Spleen (tissue), 13 donors: ENCODE measurements at places on chromosomes 2 and 18. TPM values are rescaled to one million over a fixed set of nuclear protein-coding genes. Genes with fewer than 3 reads are reported as not detected.
A peak's percentile ranks its signal among the peaks of the same experiment; 100 is the strongest.

DNA sequence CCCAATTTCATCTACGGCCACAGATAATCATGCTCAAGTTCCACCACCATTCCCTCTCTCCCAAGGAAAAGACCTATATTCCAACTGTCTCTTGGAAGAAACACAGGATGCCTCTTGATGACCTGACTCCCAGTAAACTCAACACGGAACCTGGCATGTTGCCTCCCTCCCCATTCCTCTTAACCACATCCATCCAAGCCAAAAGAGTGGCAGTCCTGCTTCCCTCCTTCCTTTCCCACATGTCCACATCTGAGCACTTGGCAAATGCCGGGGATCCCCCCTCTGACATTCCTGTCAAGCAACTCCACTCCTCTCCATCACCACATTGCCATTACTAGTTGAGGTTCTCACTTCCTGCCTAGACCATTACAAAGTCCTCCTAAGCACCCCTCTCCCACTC lies 49.4 kb downstream of the PID1 start:
- no peak overlapping the region for H3K4me3 ChIP-seq
- no peaks in the 10 kb centered on the region for H3K4me1 ChIP-seq

DNA sequence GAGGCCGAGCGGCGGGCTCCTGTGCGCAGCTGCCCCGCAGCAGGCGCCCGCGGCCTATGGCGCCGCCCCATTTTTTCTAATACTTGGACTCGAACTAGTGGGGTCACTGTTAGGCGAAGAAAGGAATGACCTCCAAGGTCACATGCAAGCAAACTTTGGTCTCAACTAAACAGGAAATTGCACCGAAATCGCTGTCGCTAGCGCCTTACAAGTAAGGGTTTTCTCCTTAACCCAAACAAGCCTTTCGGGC lies 339 bp downstream of the ACAA2 start:
- peak; percentile 85 for DNase-seq
- peak overlapping the region; percentile 99 for H3K27ac ChIP-seq
- peaks cover 6% of the 10 kb centered on the region for H3K36me3 ChIP-seq
- peak overlapping the region; percentile 73 for H3K4me3 ChIP-seq
- no peaks in the 10 kb centered on the region for H3K27me3 ChIP-seq
- H3K4me1 ChIP-seq = peaks cover 14% of the 10 kb centered on the region

Gene AQP4
- 1.8 TPM for total RNA-seq

GRCh38 chr2:156300337-156300736 lies 32.2 kb downstream of the NR4A2 start:
- no peaks in the 10 kb centered on the region for H3K36me3 ChIP-seq
- H3K27ac ChIP-seq = no peak overlapping the region
- no peak for DNase-seq
- no peaks in the 10 kb centered on the region for H3K4me1 ChIP-seq

Gene ARHGAP25
- 150 TPM for total RNA-seq

DNA sequence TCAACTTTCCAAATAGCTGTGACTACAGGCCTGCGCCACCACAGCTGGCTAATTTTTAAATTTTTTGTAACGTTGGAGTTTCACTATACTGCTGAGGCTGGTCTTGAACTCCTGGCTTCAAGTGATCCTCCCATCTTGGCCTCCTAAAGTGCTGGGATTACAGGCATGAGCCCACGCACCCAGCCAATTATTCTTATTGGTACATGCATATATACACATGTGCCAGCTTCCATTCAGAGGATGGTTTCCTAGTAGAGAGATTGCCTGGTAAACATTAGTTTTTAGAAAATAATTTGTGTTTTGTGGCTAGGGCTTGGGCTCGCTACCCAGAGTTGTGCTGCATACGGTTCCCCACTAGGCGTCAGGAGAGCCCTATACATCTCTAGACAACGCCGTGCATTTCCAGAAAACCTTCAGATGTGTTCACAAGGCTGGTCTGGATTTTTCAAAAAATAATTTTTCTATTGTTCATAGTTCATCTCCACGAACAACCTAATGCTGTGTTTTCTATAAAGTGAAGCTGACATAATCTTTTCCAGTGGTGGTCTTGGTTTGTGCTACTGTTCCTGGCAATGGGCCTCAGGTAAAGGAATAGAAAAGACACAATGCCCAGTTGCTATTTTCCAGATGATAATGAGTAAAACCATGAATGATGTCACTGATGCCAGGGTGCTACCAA lies 14.6 kb upstream of the AFG3L2 start:
- no peaks in the 10 kb centered on the region for H3K4me1 ChIP-seq
- no peak overlapping the region for H3K4me3 ChIP-seq
- no peaks in the 10 kb centered on the region for H3K36me3 ChIP-seq
- H3K27ac ChIP-seq = no peak overlapping the region
- no peaks in the 10 kb centered on the region for H3K27me3 ChIP-seq

DNA sequence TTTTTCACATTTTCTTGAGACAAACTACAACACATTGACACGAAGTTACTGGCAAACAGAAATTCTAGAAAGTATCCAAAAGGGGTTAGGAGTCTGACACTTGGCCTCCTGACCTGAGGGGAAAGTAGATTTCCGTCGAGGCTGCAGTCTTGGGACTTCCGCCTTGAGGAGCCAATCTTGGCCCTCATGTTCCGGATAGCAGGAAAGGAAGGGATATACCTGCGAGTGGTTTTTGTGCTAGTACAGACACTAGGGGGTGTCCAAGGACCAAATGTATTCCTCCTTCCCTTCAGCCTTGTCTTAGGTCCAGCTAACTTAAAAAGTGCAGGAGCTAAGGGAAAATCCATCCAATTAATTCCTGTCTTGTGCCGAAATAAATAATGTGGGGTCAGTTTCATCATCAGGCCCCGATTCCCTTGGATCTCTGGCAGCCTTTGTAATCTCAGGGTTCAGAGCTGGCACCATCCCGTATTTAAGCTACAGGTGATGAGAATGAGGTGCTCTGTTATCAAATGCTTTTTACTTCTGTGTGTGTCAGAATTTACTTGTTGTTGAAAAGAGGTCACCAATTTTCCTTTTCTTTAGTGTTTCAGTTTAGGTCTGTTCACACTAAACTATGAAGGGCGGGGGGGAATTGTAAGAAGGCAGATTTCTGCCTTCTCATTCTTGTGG lies 330.2 kb upstream of the FANCL start:
- no peaks in the 10 kb centered on the region for H3K36me3 ChIP-seq
- H3K27me3 ChIP-seq = no peaks in the 10 kb centered on the region
- no peak overlapping the region for H3K4me3 ChIP-seq
- peaks cover 6% of the 10 kb centered on the region for H3K4me1 ChIP-seq
- H3K27ac ChIP-seq = no peak overlapping the region

DNA sequence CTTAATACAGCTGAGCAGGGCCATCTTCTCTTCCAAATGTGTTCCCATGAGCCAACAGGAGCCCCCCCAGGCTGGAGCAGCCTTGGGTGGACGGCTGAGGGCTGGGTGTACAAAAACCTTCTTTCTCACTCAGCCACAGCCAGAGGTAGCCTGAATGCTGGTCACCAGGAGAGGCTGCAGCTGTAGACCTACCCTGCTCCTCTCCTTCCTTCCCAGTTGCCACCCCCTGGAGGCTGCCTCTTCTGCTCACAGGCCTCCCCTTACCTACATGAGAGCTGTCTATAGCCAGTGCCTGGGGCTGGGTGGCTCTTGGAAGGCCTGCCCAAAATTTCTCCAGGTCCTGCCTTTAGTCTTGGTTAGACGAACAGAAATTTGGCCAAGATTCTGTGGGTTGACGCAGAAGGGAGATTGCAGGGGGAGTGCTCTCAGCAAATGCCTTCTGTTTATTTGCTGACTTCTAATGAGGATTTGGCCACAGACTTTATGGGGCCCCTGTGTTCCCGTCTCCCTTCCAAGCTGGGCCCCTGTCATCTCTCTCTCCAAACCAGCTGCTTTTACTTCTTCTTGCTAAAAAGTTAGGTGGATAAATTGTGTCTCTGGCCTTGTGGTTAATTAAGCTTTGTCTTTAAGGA lies 18.3 kb downstream of the CELF4 start:
- H3K4me3 ChIP-seq = no peak overlapping the region
- H3K4me1 ChIP-seq = no peaks in the 10 kb centered on the region
- peak; percentile 46 for DNase-seq
- H3K27me3 ChIP-seq = no peaks in the 10 kb centered on the region

Gene DPP4
- 21.1 TPM for total RNA-seq

DNA sequence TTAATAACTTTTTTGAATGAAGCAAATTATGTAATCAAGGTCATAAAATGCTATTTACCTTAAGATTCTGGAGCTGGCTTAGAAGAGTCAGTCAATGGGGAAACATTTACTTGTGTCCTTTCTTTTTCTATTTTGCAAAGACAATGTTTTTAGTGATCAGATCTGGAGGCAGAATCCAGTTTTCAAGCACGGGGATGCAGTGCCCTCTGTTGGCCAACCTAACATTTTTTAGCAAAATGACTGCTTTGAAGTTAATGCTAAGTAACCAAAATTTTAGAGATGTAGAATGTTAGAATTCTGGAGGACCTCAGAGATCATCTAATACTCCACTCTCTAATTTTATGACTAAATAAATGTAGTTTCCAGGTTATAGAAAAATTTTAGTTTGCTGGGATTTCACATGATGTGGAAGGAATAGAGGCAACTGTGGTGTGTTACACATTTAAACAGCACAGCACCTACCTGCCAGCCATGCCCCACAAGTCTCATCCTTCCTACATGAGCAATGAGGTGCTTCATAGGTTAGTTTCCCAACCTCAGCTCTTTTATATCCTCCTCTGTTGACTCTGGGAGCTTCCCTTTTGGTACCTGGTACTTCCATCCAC lies 23.6 kb upstream of the SLC9A4 start:
- no peak overlapping the region for H3K4me3 ChIP-seq
- DNase-seq = no peak
- H3K27ac ChIP-seq = no peak overlapping the region
- peaks cover 98% of the 10 kb centered on the region for H3K36me3 ChIP-seq

Gene SLC35F5
- 65.2 TPM for total RNA-seq

DNA sequence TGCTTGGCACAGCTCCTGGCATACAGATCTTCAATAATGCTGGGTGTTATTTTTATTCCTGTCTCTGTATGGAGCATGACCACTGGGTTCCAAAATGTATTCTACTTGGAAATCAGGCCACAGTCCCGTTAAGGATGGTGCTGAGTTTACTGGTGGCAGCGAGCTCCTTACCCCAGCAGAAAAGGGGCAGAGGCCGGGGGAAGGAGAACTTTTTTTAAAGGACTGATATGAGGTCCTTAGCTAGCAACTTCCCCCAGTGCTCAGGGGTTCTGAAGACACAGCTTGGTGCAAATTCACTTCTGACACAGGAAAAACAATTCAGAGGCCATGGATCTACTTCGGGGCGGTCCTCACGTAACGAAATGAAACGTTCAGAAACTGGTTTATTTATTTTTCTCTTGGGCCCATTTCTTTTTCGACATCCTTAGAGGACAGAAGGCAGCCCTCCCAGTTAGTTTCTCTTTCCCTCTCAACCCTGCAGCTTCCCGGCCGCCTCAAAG lies 872 bp downstream of the RDH14 start:
- peaks cover 29% of the 10 kb centered on the region for H3K36me3 ChIP-seq
- peak overlapping the region; percentile 99 for H3K27ac ChIP-seq
- peaks cover 43% of the 10 kb centered on the region for H3K4me1 ChIP-seq
- DNase-seq = no peak

Gene PLA2R1
- 11.1 TPM for total RNA-seq

DNA sequence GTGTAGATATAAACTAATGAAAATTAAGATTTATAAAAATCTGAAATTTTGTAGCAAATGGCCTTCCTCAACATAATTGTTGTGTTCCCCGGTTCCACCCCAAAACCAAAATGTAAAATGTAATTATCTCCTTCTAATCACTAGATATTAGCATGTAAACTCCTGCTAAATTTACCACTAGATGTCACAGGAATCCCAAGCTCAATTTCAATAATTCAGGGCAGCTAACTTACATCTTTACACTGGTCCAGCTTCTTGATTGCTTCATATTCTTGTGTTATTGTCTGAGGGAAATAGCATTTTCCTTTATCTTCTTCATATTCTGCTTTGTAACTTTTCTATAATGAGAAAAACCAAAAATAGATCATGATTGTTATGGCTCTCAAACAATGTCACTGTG lies 42.6 kb downstream of the NEB start:
- H3K36me3 ChIP-seq = no peaks in the 10 kb centered on the region
- no peak overlapping the region for H3K27ac ChIP-seq
- H3K4me3 ChIP-seq = no peak overlapping the region
- DNase-seq = no peak

Gene HOXD13
- total RNA-seq = not detected

DNA sequence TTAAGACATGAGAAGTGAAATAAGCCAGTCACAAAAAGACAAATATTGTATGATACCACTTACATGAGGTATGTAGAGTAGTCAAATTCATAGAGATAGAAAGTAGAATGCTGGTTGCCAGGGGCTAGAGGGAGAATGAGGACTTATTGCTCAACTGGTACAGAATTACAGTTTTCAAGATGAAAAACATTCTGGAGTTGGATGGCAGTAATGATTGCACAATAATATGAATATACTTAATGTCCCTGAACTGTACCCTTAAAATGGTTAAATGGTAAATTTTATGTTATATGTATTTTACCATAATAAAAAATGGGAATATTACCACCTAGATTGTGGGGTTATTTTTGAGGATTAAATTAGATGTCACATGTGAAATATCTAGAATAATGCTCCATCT lies 341.2 kb downstream of the CLIP4 start:
- H3K27ac ChIP-seq = no peak overlapping the region
- no peak overlapping the region for H3K4me3 ChIP-seq
- no peaks in the 10 kb centered on the region for H3K4me1 ChIP-seq
- H3K36me3 ChIP-seq = no peaks in the 10 kb centered on the region

Gene PARD6G
- total RNA-seq = 6.8 TPM
